Glomerular endothelial cell (primary cell): ENCODE measurements at places on chromosomes 7 and 10. TPM values are rescaled to one million over a fixed set of nuclear protein-coding genes. Genes with fewer than 3 reads are reported as not detected.

Gene STEAP1B
- total RNA-seq, result 10.5 and 16.4 TPM in 2 replicates

- DNase-seq, result no peak
These were observed 331.9 kb upstream of the NUPR2 start for GRCh38 chr7:56447864-56448693.

- peak; percentile 34 for DNase-seq
These were observed 233.3 kb downstream of the SLC25A13 start for GRCh38 chr7:96088579-96088978.

GRCh38 chr7:100632951-100633717, 8.2 kb downstream of the TFR2 start:
- DNase-seq, result no peak

GRCh38 chr10:78540355-78541076, 506.9 kb downstream of the RPS24 start:
- no peak for DNase-seq

Gene FBXL13
- 0.39 and 2.2 TPM in 2 replicates for total RNA-seq

Gene WASHC2C
- total RNA-seq, result 44.1 and 49.2 TPM in 2 replicates

DNA sequence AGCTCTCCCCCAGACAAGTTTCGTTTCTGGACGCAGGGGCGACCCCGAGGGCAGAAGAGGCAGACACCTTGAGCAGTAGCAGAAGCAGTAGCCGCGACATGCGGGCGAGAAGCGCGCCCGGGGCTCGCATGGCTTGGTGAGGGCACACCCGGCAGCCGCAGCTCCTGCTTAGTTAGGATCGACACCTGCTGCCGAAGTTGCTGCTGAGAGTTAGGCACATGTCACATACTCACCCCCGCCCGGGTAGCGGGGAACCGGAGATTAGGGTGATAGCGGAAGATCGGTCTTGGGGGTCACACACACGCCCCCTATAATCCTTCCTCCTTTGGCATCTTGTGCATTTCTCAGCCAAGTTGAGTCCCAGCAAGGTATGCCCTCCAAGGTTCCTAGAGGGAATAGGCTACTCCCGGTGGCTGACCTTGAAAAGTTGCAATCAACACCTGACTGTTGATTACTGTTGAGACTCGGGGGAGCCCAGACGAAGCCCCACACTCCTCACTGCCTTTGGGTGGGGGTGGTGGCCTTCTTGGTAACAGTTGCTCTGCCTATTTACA, 668 bp downstream of the GPR37 start:
- DNase-seq, result no peak

- DNase-seq, result no peak
These were observed 29.3 kb downstream of the PRSS2 start for GRCh38 chr7:142800088-142800487.

DNA sequence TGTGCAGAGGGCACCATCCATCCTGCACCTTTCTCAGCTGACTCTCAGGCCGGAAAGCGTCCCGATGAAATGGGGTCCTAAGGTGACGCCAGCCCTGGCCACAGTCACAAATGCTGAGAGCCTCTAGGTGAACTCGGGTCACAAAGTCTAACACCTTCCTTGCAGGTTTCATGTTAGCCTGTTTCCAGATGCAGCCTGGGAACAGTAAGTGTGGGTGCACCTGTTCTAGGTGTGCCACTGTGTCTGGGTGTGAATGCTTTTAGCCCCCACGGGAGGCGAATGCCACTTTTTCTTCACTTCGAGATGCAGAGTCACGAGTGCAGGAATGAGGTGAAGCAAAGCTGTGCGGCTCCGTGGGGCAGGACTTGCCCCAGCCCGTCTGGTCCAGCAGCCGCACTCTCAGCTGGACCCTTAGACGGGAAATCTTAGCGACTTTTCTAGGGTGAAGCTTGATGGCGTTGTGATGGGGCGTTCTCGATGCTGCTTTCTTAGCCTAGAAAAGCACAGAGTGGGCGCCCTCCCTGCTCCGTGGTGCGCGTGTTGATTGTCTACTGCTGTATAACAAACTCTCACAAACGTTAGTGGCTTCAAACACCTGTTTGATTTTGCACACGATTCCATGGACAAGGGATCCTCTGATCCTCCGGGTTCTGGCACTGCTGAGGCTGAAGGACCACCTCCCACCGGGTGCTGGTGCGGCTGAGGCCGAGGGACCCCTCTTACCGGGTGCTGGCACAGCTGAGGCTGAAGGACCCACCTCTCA, 13.6 kb upstream of the VIPR2 start:
- DNase-seq, result no peak

- DNase-seq, result no peak
These were observed 104.6 kb upstream of the LSM8 start for GRCh38 chr7:118079369-118079768.

- no peak for DNase-seq
These were observed 359.1 kb downstream of the ANKRD7 start for GRCh38 chr7:118583641-118584040.

DNA sequence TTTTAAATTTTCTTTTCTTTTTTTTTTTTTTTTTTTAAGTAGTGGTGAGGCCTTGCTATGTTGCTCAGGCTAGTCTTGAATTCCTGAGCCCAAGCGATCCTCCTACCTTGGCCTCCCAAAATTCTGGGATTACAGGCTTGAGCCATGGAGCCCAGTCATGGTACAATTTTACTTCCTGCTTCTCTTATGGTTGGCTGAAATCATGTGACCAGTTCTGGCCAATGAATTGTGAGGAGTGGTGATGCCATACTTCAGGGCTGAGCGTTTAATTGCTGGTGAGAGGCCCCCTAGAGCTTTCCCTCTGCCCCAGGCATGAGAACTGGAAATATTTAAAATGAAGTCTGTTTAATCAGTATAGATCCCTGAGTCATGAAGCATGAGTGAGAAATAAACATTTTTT, 22.2 kb upstream of the BAIAP2L1 start:
- DNase-seq, result no peak

- no peak for DNase-seq
These were observed 252.4 kb upstream of the TPK1 start for GRCh38 chr7:145088111-145088745.

Gene ZCCHC24
- 9.4 and 15.8 TPM in 2 replicates for total RNA-seq

Gene FKBP6
- not detected in 2 replicates for total RNA-seq

Gene DPY19L1
- 27.9 and 30.4 TPM in 2 replicates for total RNA-seq

Gene CALD1
- 151 and 251 TPM in 2 replicates for total RNA-seq

- DNase-seq, result no peak
These were observed 58.1 kb downstream of the HECW1 start for GRCh38 chr7:43170571-43170970.

- DNase-seq, result no peak
These were observed 44.0 kb upstream of the CRTAC1 start for GRCh38 chr10:98074315-98074911.

- DNase-seq, result no peak
These were observed 877.6 kb upstream of the AUTS2 start for GRCh38 chr7:68720697-68721096.

Gene EN2
- total RNA-seq, result not detected in 2 replicates

Gene GLI3
- 7.0 and 10.9 TPM in 2 replicates for total RNA-seq

Gene IGFBP1
- not detected in 2 replicates for total RNA-seq

- no peak for DNase-seq
These were observed 5.9 kb upstream of the EBF3 start for GRCh38 chr10:129969911-129970464.

GRCh38 chr7:90879924-90880323, 283.8 kb downstream of the CDK14 start:
- DNase-seq, result no peak

Gene PIP
- not detected in 2 replicates for total RNA-seq

Gene NCF1
- 0.73 TPM in 1 of 2 replicates, not detected in the other for total RNA-seq

Gene UCMA
- total RNA-seq, result not detected in 2 replicates

DNA sequence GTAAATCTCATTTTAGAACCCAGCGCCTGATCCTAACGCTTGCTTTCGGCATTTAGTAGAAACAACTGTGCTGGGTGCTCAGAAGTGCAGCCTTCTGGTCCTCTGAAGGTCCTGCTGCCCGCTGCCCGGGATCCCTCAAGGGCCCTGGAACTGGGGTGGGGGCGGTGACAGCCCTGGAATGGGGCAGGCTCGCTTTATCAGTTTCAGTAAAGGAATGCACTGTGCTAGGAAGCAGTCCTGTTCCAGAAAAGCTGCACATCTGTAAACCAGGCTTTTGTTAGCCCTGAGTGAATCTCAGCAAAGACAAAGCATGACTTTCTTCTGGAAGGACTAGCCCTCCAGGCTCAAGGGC, 254.6 kb downstream of the TNS3 start:
- DNase-seq, result no peak

DNA sequence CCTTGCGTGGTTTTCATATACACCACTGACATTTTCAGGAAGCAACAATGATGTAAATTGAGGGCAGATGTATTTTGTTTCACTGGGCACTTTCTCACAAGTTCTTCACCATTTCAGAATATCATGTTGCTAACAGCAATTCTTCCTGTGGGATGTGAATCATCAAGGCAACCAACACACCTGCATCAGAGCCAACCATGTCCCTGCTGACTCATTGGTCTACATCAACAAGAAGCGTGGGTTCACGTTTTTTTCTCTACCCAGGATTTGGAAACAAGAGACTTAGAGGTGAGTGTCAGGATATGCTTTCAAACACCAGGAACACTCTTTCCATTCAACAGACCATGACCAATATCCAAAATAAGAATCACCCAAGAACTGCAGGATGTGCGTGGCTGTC, 203.9 kb downstream of the TEX36 start:
- no peak for DNase-seq

Gene NUPR2
- not detected in 2 replicates for total RNA-seq

Gene KNDC1
- not detected in 2 replicates for total RNA-seq

- DNase-seq, result no peak
These were observed 19.1 kb downstream of the PDE1C start for GRCh38 chr7:32051128-32051527.

Gene HHEX
- 46.6 and 76.5 TPM in 2 replicates for total RNA-seq

Gene GJD4
- not detected in 2 replicates for total RNA-seq

DNA sequence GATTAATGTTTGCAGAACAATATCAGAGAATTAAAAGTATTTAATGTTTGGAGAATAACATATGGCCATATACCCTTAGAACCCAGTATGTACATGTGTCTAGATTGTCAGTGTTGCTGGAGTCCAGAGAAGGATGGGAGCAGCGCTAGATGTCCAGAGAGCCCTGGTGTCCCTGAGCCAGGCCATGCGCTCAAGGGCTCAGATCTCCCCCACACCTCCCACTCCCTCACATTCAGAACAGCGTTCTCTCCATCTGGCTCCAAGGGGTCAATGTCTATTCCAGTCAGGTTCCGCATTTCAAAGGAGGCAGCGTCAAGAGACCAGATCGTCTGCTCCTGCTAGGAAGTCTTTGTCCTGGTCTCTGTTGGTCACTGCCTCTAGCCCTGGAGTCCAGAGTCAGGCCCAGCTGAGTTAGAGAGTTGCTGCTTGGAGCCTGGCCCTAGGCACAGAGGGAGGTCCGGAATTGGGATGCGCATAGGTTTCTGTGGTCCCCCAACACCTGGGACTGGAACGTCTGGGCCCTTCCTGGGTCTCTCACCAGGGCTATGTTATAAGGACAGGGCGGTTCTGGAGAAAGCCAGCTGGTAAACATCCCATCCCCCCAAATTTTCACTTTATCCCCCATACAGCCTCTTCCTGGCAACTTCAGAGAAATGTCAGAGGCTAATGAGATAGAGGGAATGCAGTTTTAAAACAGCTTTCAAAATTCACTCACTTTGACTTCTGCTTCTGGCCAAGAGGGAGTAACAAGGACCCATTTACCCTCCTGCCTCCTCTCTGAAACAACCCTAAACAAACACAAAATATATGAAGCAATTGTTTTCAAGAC, 6.5 kb upstream of the WDR86 start:
- DNase-seq, result no peak

GRCh38 chr10:68075550-68076004, 494 bp upstream of the HERC4 start:
- DNase-seq, result no peak

Gene EGFR
- total RNA-seq, result 16.8 and 21.7 TPM in 2 replicates

DNA sequence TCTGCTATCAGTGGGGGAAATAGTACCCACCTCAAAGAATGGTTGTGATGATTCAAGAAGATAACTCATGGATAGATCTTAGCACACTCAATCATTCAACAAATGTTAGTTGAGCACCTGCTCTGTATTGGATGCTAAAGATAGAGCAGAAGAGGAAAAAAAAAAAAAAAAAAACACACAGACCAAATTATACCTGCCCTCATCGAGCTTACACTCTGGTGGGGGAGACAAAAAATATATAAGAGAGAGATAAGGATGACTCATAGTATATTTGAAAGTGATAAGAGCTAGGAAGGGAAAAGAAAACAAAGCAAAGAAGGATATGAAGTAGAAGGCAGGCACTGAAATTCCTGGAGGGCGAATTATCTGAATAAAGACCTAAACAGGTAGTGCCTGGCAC, 258.5 kb downstream of the SFMBT2 start:
- no peak for DNase-seq

DNA sequence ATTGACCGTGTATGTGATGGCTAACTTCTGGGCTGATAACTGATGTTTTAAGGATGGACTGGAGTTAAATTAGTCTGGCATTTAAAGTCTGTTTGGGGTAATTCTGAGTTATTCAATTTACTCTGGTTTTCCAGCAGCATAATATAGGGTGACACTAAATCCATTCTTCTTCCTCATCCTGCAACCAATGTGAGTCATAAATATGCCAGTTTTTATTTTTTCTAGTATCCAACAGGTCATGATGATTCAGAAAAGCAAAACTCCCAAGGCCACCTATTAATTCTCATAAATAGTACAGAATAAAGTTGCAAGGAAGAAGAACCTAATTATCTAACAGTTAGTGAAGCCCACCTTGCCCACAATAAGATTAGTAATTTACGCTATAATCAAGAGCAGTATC, 7.5 kb upstream of the EPHB6 start:
- DNase-seq, result no peak

Gene GDF10
- total RNA-seq, result not detected in 2 replicates

Gene ZC3HAV1L
- 28.7 and 50.2 TPM in 2 replicates for total RNA-seq

DNA sequence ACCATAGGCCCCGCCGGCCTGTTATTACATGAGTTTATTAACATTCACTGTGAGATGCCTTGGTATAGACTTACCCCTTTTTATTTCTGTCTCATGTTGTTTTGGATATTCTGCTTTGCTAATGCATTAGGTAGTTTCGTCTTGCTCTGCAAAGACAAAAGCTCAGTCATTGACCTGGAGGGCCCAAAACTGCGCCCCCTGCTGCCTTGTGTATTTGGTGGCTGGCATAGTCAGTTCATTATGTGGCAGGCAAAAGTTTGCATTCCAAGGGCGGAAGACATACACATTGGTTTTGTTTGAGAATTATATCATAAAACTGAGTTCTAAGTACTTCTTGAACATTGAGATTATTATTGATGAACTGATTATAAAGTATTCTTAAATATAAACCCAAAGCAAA, 372.5 kb downstream of the SDK1 start:
- no peak for DNase-seq

Gene AHCYL2
- total RNA-seq, result 12.1 and 12.4 TPM in 2 replicates

GRCh38 chr7:108663701-108664100, 94.0 kb downstream of the DNAJB9 start:
- DNase-seq, result no peak

GRCh38 chr7:132757783-132758182, 181.5 kb upstream of the PLXNA4 start:
- no peak for DNase-seq

GRCh38 chr10:78748235-78748533, 320.6 kb upstream of the ZMIZ1 start:
- no peak for DNase-seq

GRCh38 chr10:48470115-48470892, 134.6 kb downstream of the ARHGAP22 start:
- DNase-seq, result peak; percentile 33

Gene NKX1-2
- total RNA-seq, result not detected in 2 replicates

Gene POR
- 62.3 and 73.0 TPM in 2 replicates for total RNA-seq

Gene CRYGN
- total RNA-seq, result not detected in 2 replicates
